ENCODE measurements at places on chromosomes 5 and 9.

DNA sequence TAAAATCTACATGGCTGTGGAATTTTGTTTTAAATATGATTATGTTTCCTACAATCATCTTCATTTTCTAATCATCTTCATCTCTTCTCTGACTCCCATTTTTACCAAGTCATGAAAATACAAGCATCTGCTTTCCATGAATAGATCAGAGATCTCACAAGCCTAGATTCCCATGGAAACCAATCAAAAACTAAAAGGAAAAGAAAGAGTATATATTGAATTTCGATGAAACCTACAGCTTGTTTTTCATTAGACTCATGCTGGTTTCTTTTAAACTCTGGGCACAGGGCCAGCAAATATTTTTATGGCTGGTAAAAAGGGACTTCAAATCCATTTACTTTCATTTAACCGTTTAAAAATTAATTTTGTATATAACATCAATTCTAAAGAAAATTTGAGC lies 51.2 kb downstream of the INVS start:
- no peak for DNase-seq

GRCh38 chr9:4985386-4986266 lies 554 bp downstream of the JAK2 start:
- no peak for DNase-seq

DNA sequence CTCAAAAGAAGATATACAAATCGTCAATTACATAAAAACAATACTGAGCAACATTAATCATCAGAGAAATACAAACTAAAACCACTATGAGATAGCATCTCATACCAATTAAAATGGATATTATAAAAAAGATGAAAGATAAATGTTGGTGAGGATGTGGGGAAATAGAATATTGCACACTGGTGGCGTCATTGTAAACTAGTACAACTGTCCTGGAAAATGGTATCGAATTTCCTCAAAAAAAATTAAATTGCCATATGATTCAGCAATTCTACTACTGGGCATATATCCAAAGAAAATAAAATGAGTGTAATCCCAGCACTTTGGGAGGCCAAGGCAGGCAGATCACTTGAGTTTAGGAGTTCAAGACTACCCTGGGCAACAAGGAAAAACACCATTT lies 326.0 kb upstream of the FTMT start:
- no peak for DNase-seq

DNA sequence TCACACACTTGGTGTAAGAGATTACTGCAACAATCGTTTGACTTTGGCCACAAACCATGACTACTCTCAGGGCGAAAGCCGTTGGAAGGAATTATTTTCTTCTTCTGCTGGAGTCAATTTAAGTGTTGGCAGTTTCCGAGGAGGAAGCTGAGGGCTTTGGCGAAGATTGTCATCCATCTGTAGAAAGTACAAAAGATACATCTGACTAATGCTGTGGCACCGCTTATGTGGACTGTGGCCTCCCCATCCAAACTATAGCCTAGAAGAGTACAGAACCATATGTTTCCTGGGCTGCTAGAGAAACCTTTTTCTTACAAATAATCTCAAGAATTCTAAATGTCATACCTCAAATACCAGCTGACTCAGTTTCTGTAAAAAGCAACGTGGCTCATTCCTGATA lies 7.4 kb downstream of the MTX3 start:
- DNase-seq = no peak

GRCh38 chr9:72579190-72579589 lies 57.8 kb downstream of the TMC1 start:
- no peak for DNase-seq

GRCh38 chr9:87497080-87497603 lies 525 bp upstream of the DAPK1 start:
- DNase-seq = no peak

DNA sequence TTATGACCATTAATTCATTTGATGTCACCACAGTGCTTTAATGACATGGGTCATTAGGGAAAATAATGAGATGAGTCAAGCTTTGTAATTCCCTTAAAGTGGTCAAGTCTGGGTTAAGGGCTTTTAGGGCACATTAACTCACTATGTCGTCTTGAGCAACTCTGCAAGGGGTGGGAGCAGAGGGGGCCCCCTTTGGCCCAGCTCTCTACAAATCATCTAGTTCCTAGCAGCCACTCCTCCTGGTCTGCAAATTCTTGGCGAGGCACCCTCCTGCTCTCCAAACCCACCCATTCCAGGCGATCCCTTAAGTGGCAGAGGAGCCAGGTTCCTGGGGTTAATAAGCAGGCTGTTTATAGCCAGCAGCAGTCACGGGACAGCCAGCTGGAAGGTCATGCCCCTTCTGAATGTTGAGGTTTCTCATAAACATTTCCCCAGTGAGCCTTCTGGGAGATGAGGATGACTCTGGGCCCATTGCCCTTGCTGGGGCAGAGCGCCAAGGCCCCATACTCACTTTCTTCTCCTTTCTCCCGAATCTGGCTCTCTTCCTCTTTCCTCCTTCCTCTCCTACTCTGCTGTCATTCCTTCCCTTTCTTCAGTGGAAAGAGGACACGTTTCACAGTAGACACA lies 14.3 kb upstream of the GPX3 start:
- DNase-seq = no peak

DNA sequence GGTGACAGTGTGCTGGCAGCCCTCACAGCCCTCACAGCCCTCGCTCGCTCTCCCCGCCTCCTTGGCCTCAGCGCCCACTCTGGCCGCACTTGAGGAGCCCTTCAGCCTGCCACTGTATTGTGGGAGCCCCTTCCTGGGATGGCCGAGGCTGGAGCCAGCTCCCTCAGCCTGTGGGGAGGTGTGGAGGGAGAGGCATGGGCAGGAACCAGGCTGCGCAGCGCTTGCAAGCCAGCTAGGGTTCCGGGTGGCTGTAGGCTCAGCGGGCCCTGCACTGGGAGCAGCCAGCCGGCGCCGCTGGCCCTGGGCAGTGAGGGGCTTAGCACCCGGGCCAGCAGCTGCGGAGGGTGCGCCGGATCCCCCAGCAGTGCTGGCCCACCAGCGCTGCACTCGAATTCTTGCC lies 177.0 kb downstream of the MSX2 start:
- no peak for DNase-seq

DNA sequence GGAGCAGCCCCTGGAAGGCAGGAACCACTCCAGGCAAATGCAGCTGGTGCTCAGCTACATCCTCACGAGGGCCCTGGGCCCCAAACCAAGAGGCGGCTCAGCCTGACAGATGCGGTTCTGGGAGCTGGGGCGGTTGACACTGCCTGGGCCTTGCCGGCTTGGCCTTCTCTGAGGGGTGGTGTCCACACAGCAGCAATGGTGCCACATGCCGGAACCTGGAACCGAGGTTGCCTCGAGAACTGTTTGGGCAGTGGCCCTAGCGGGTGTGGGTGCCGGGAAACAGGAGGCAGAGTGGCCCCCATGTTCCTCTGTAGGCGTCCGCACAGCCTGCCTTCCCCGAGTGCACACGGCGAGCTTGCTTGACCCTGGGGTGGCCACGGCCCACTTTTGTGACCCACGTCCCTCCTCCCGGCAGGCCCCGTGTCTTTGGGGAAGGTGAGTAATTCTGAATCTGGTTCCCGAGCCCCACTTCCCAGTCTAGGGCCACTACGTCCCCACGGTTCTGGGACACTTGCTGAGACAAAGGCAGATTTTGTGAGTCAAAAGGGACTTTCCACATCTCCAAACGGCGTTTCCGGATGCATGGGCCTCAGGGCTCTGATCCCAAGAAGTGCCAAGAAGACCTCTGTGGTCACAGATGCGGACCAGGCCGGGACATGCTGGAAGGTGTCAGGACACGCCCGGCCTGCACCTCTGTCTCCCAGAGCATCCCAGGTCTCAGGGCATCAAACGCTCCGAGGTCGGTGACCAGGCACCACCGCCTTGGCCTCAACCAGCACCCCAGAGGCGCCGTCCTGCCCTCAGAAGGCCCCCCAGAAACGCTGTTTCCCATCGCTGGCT lies 27.7 kb upstream of the SLC12A7 start:
- DNase-seq = no peak
